Small intestine (tissue), 16 donors: ENCODE measurements at places on chromosomes 4 and X. TPM values are rescaled to one million over a fixed set of nuclear protein-coding genes. Genes with fewer than 3 reads are reported as not detected.

DNA sequence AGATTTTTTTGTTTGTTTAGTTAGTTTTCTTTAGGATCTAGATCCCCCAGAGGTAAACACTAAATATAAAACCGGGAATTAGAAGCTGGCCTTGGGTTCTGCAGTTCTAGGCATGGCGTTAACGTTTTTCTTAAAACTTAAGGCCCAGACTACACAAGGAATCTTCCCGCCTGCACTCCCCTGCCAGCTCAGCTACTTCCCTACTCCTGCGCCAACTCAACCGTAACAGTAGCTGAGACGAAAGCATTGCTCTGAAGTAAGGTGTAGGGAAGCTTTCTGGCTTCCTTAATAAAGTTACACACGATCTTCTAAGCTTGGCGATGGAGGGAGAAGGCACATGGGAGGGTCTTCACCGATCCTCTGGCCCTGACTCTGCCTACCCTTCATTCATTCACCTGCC lies 37.1 kb downstream of the CPE start:
- no peaks in the 10 kb centered on the region for H3K36me3 ChIP-seq
- DNase-seq = no peak
- no peak overlapping the region for H3K27ac ChIP-seq
- no peak overlapping the region for H3K4me3 ChIP-seq

DNA sequence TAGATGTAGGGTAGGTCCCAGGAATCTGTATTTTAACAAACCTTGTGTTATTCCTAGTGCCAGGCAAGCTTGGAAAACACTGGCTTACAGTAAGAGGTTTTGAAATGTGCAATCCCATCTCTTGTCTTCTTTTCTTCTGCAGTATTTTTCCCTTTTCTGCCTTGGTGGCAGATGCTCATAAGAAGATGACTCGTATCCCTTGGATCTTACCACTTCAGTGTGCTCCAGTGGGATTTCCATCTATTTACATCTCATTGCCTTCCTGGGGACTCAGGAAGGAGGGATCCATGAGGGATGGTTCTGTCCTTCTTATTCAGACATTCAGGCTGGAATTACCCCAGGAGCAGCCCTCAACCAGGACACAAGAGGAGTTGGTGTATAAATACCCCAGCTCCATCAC lies 136.6 kb downstream of the NHS start:
- no peak overlapping the region for H3K27ac ChIP-seq
- H3K4me1 ChIP-seq = no peaks in the 10 kb centered on the region
- H3K36me3 ChIP-seq = no peaks in the 10 kb centered on the region
- DNase-seq = no peak
- H3K4me3 ChIP-seq = no peak overlapping the region

- H3K4me3 ChIP-seq = no peak overlapping the region
- H3K36me3 ChIP-seq = no peaks in the 10 kb centered on the region
Observed at GRCh38 chr4:119100655-119101054, 35.0 kb upstream of the MYOZ2 start.

DNA sequence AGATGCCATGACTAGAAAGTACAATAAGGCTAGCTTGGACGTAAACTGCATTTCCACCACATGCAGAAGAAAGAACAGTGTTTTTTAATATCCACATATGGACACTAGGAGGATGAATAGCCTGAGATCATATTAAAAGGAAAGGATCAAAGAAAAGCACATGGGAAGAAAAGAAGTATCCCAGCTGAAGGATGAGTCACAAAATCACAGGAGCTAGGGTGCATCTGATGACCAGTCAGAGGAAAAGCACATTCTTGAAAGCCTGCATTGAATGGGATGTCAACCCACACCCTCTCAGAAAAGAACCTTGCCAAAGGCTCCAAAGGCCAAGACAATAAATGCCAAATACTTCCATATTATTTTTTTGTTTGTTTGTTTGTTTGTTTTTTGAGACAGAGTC lies 56.8 kb upstream of the PRDX4 start:
- DNase-seq = no peak
- no peaks in the 10 kb centered on the region for H3K27me3 ChIP-seq
- H3K4me1 ChIP-seq = no peaks in the 10 kb centered on the region
- no peaks in the 10 kb centered on the region for H3K36me3 ChIP-seq

- H3K4me1 ChIP-seq = no peaks in the 10 kb centered on the region
- H3K27ac ChIP-seq = peak overlapping the region; percentile 80
- H3K4me3 ChIP-seq = no peak overlapping the region
- peak; percentile 68 for DNase-seq
- H3K27me3 ChIP-seq = no peaks in the 10 kb centered on the region
- no peaks in the 10 kb centered on the region for H3K36me3 ChIP-seq
Observed at GRCh38 chr4:142567199-142567598, 278.9 kb downstream of the INPP4B start.

DNA sequence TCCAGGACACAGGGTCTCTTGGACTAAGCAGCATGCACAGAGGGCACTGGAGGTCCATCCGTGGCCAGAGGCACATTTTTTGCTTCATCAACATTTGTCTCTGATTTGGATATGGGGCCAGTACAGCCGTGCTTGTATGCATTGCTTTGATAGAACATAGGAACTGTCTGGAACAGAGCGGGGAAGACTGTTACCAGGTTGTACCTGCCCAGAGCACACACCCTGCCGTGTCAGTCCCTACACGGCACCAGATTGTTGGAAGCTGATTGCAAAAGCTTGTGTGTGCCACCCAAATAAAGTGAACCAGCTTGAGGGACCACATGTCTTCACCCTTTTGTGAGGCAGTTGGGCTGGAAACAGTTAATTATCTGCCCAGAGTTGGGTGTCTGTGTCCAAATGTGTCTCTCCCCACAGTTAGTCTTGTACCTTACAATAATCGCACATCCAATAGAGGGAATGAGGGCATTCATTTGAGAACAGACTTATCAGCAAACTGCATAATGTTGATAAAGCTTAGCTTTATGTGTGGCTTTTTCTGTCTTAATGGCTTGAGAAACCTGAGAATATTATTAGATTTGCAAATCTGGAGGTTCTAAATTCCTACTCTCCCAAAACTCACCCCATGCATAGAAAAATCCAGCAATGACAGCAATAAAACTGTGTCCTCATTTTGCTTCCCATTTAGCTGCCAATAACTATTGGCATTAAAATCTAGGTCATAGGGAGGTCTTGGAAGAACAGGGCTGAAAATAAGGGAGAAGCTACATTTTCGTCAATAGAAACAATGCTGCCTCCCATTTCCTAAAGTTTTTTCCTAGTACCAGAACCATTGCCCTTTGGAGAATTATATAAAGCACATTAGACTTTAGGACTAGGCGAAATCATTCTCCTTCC lies 21.2 kb downstream of the KLF3 start:
- H3K36me3 ChIP-seq = peaks cover 28% of the 10 kb centered on the region
- no peaks in the 10 kb centered on the region for H3K27me3 ChIP-seq
- H3K27ac ChIP-seq = no peak overlapping the region
- no peak overlapping the region for H3K4me3 ChIP-seq

DNA sequence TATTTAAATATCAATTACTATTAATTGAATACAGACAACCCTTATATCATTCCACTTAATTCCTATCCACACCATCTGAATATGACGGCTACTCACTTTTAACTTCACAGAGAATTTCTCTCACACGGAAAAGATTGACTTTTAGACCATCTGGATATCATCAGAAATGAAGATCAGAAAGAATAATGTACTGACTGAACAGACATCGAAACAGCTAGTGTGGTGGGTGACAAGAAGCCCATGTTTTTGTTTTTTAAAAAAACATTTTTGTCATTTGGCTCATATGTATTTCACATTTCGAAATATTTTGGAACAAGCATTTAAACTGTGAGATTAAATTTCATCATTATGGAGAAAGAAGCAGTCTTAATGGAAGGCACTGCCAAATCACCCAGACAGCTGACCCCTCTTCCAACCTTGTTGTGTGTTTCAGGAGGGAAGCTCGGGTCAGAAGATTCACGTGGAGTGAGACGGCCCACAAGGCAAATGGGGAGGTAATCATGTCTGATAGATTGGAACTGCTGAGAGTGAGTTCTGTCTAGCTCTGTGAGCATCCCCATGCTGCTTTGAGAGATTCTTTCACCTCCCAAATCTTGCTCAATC lies 204.2 kb upstream of the RASGEF1B start:
- no peak for DNase-seq
- H3K27ac ChIP-seq = no peak overlapping the region
- H3K27me3 ChIP-seq = no peaks in the 10 kb centered on the region

DNA sequence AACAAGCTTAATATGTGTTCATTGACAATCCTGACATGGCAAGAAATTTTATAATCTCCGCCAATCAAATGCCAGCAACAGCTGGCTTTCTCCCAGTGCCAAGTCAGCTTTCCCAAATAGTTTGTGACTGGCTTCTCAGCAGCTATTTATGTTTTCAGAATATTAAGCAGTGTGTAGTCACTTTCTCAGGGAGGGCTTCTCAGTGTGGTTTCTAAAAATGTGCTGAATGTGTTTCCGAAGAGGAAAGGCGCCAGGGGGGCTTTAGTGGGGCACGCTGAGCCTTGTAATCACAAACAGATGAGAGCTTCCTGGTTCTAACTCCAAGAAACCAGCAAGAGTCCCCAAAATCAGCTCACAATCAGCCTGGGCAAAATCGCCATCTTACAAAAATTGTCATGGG lies 258.7 kb upstream of the CPEB2 start:
- H3K4me3 ChIP-seq = no peak overlapping the region
- H3K27me3 ChIP-seq = no peaks in the 10 kb centered on the region
- no peaks in the 10 kb centered on the region for H3K36me3 ChIP-seq
- DNase-seq = no peak
- H3K4me1 ChIP-seq = no peaks in the 10 kb centered on the region
- H3K27ac ChIP-seq = no peak overlapping the region

DNA sequence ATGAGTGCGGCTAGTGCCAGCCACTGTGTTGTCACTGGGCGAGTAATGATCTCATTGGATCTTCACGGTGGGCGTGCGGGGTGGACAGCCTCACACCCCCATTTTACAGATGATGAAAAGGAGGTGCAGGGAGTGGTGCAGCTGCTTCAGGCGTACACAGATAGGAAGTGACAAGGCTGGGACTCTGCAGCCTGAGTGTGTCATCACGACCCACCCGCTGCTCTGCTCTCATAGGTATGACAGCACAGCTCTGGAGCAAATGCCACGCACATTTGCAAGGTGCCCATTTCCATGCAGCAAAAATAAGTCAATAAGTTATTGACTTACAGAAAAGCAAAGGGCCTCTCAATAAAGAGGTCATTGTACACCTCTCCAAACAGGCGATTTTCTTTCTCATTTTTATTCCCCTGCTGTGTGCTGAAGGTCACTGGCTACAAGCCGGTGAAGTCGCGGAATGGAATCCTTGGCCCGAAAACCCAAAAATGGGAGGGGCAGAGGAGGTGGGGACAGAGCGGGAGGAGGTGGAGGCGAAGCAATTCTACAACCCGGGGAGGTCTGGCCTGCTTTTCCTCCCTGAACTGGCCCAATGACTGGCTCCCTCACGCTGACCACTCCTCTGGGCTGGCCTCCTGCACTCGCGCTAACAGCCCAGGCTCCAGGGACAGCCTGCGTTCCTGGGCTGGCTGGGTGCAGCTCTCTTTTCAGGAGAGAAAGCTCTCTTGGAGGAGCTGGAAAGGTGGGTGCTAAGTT lies at the start of gene SOD3:
Gene SOD3 (plus strand): TSS at position 658 of the 750 bp plus-strand sequence. CDS start 3,949 bp downstream, outside the sequence.
- H3K36me3 ChIP-seq = no peaks in the 10 kb centered on the region
- DNase-seq = peak; percentile 39
- peaks cover 3% of the 10 kb centered on the region for H3K4me1 ChIP-seq
- H3K27ac ChIP-seq = peak within 1 kb of the TSS; percentile 12
- peaks cover 2% of the 10 kb centered on the region for H3K27me3 ChIP-seq

GRCh38 chr4:7067126-7067451 lies 775 bp downstream of the GRPEL1 start:
- H3K27me3 ChIP-seq = no peaks in the 10 kb centered on the region
- H3K4me1 ChIP-seq = peaks cover 8% of the 10 kb centered on the region
- peak overlapping the region; percentile 86 for H3K27ac ChIP-seq
- peak overlapping the region; percentile 91 for H3K4me3 ChIP-seq
- DNase-seq = no peak

DNA sequence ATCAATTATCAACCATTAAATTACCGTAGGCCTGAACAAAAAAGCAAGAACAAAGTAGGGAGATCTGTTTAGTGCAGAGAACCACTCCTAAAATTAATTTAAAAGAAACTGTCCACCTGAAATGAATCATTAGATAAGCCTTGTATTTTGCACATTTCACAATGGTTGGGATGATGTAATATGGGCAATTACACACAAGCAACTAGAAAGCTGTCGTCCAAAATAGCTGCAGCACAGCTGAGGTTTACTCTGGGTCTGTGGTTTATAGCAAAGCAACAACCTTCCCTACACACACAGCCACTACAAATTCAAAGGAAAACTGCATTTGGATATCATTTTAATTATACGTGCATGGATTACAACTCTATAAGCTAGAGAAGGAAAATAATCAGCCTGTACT lies 28.5 kb downstream of the PCDH19 start:
- no peak overlapping the region for H3K27ac ChIP-seq
- no peak for DNase-seq
- H3K27me3 ChIP-seq = no peaks in the 10 kb centered on the region
- no peak overlapping the region for H3K4me3 ChIP-seq
- H3K4me1 ChIP-seq = no peaks in the 10 kb centered on the region

- DNase-seq = no peak
- H3K27me3 ChIP-seq = no peaks in the 10 kb centered on the region
- H3K27ac ChIP-seq = no peak overlapping the region
- H3K4me3 ChIP-seq = no peak overlapping the region
Observed at GRCh38 chr4:15158406-15159091, 156.3 kb downstream of the CPEB2 start.

DNA sequence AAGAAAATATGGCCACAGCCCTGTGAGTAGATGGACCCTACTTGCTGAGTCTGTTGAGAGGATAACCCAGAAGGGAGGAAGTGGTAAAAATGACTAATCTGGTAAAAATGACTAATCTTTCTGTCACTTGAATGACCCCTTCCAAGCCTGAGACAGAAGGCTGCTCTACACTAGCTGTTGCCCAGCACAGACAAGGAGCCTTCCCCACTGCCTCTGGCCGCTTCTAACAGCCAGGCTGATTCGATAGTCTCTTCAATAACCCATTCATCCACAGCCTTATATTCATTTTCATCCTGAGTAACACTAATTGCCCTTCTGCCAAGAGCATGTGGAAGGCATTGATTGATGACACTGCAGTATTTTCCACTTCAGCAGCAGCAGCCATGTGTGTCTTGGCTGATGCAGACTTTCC lies 18.4 kb downstream of the MAGEB17 start:
- H3K36me3 ChIP-seq = no peaks in the 10 kb centered on the region
- no peak overlapping the region for H3K4me3 ChIP-seq
- no peaks in the 10 kb centered on the region for H3K4me1 ChIP-seq
- no peak overlapping the region for H3K27ac ChIP-seq
- DNase-seq = no peak

GRCh38 chr4:128565565-128566186 lies 243.8 kb upstream of the JADE1 start:
- H3K4me1 ChIP-seq = no peaks in the 10 kb centered on the region
- H3K27me3 ChIP-seq = no peaks in the 10 kb centered on the region
- no peaks in the 10 kb centered on the region for H3K36me3 ChIP-seq
- no peak overlapping the region for H3K4me3 ChIP-seq
- peak; percentile 68 for DNase-seq

Gene TACR3
- not detected for polyA plus RNA-seq
